ENCODE measurements at places on chromosomes 5 and 9.

GRCh38 chr9:93236541-93237206 is 52.7 kb downstream of the WNK2 start:
- no peak for DNase-seq

DNA sequence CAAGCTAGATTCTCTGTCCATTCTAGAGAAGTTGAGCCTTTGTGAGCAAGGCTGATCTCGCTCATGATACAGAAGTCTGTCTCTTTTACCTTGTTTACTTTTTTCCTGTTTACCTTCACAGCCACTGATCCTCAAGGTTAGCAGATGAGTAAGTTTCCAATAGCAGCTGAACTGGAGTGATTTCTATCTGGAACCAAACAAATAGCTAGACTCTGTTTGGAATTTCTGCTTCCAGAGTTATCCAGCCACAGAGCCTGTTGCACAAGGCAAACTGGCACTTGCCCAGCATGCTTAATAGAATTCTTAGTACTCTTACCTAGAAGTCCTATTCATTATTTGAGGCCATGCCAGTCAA is 12.8 kb upstream of the PANK3 start:
- DNase-seq = no peak

- no peak for DNase-seq
Observed at GRCh38 chr9:72187121-72187695, 38.0 kb downstream of the GDA start.

- no peak for DNase-seq
Observed at GRCh38 chr5:98957307-98957706, 28.5 kb upstream of the CHD1 start.

DNA sequence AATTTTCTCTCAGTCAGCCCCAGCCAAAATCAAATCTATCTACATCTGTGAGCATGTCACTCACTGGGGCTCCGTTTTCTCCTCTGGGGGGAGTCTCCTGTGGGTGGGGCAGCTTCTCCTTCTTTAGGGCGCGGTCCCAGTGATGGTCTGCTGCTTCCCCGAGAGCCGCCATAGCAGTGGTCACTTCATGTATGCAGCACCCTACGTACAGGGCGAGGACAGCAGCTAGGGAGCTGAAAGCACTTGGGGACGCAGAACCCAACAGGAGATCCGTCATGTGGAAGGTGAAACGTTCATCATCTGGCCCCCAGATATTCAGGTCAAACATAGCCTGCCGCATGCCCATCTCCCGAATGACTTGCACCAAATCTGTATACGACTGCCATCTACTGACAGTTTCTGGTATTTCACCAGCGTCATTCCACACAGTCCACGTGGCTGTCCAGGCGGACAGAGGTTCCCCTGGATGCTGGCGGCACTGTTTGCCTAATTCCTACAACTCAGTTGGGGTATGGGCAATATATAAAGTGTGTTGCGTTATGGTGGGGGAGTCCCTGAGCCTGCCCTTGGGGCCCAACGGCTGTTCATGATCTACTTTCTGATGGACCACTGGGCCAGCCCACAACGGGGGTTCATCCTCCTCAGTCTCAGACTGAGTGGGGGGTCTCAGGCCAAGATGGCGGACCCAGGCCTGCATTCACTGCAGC is 795.0 kb downstream of the EFNA5 start:
- no peak for DNase-seq

DNA sequence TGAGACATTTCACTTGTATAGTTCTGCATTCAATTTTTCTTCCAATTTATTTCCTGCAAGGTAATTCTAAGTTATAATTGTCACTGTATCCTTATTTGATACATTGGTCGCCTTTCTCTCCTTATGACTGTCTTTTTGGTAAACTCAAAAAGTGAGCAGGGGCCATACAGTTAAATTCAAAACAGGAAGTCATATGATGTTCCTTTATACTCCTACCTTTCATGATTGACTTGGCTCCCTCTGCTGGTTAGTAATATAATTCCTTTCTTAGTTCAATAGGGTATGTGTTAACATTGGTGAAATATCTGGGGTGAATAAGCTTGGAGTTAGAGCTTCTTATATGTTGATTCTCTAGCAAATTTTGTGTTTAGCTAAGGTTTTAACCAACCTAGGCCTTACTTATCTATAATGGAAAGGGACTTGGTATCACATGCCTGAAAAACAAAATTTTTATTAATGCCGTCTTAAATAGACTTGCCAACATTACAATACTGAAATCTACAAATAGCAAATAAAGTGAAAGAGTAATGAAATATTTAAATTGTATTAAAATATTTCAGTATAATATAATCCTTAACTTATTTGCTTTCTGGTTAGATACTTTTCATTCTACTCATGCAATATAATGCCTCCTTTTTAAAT is 6.0 kb upstream of the NIPBL start:
- DNase-seq = no peak

DNA sequence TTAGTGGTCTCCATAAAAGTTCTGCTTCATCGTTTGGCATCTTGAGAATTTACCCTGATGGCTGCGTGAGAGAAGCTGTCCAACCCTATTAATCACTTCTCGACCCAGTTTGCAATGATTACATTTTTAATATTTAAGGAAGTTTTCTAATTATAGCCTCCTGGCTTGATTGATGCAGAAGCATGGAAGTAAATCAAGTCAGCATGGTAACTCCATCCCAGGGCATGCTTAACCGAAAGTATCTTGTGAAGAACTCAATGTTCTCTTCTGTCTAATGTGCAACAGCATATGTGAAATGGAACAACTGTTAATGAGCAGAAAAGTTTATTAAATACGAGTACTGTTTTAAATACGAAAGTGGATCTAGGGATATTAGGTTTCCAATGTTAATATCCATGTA is 278.9 kb upstream of the CD180 start:
- DNase-seq = no peak

DNA sequence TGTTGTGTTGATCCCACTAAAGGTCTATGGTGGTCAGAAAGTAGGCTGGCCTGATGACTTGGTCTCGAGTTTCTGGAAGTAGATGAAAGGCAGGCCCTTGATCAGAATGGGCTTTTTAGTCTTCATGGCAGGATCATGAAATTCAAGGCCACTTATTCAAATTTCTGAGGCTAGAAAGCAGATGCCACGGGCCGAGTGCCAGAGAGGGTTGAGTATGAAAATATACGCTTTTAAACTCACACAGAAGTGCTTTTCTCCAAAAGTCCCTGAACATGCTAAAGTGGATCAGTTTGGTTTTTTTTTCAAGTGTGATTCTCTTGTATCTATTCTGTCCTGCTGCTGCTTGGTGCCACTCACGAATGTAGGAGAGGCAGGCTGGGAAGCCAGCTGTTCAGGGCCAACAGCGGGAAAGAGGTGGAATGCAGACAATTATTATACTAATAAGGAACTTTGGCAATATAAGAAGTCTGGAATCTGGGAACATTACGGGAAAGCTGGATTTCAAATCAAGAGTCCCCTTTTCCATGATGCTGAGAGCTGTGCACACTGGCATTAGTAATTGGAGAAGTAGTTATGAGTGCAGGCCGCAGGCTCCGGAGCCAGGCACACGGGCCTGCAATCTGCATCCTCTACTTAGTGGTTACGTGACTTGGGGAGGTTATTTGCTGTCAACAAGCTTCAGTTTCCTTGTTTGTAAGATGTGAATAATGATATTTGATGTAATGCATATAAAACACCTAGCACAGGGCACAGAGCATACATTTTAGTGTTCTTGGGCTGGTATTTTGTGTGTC is 95.8 kb downstream of the LMNB1 start:
- DNase-seq = no peak

- peak; percentile 10 for DNase-seq
Observed at GRCh38 chr9:82513242-82513751, 524.7 kb downstream of the SPATA31D1 start.

DNA sequence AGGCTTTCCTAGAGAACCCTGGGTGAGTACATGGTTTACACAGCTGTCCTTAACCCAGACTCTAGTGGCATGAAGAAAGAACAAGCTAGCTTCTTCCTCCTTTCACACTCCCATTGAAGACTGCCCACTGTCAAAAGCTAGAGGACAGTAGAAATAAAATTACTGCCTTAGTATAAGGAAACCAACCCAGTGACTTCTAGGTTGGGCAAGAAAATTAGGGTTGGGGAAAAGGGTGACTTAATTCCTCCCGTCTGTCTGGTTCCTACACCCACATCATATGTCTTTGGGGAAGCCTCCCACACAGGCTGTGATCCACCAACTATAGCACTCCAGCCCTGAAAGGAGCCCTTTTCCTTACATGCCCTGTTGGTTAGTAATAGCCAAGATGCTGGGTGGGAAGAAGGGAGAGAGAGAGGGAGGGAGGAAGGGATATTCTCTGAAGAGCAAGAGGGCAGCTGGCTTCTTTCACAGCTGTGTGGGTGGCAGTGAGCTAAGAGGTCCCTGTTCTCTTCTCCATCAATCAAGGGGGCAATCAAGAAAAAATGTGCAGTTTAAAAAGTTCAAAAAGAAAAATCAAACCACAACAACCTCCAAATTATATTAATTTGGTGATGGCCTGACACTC is 21.7 kb downstream of the HBEGF start:
- DNase-seq = no peak

- no peak for DNase-seq
Observed at GRCh38 chr9:6495466-6495865, 82.5 kb downstream of the UHRF2 start.

DNA sequence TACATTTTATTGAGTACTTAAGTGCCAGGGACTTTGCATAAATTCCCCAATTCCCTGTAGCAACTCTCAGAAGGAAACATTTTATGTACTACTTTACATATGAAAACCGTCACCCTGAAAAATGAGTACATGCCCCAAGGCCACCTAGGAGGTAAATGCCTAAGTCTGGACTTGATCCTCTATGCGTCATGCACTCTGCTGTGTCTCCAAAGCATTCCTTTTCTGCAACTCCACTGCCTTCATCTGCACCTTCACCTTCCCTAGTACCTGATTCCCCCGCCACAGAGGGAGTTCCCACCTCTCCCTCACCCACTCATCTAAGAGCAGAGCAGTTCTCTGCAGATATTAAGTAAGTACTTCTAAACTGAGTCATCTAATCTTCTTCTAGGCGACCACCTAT is 75.2 kb upstream of the HRH2 start:
- peak; percentile 99 for DNase-seq
